Activated CD8-positive, alpha-beta memory T cell treated with anti-CD3 and anti-CD28 coated beads, Interleukin-2, amount 10 ng/mL, durations not matched to agents 7 days and 5 days (primary cell): ENCODE measurements at places on chromosomes 4 and X. TPM values are rescaled to one million over a fixed set of nuclear protein-coding genes. Genes with fewer than 3 reads are reported as not detected.

Gene GEMIN8
- total RNA-seq: 11.7 TPM

Gene ADH5
- 97.4 TPM for total RNA-seq

Gene CCSER1
- total RNA-seq: 0.16 TPM

Gene OPN1MW
- not detected for total RNA-seq

Gene NAAA
- total RNA-seq: 29.3 TPM

Gene HDX
- 1.5 TPM for total RNA-seq

Gene SYNPO2
- total RNA-seq: 1.0 TPM

Gene SPANXD
- total RNA-seq: not detected

Gene CT47B1
- not detected for total RNA-seq

Gene NOA1
- 25.8 TPM for total RNA-seq

Gene ARHGAP24
- total RNA-seq: not detected

Gene PLXNB3
- total RNA-seq: 0.50 TPM

Gene PRR32
- total RNA-seq: not detected

Gene ODAM
- not detected for total RNA-seq

Gene HPSE
- total RNA-seq: 19.6 TPM

Gene DMRTC1B
- not detected for total RNA-seq

Gene RGN
- not detected for total RNA-seq
